ENCODE measurements at places on chromosomes 2 and 18.

GRCh38 chr2:184628051-184628450, 29.7 kb downstream of the ZNF804A start:
- DNase-seq, result no peak

GRCh38 chr2:237859082-237859433, 365 bp upstream of the RAMP1 start:
- DNase-seq, result no peak

DNA sequence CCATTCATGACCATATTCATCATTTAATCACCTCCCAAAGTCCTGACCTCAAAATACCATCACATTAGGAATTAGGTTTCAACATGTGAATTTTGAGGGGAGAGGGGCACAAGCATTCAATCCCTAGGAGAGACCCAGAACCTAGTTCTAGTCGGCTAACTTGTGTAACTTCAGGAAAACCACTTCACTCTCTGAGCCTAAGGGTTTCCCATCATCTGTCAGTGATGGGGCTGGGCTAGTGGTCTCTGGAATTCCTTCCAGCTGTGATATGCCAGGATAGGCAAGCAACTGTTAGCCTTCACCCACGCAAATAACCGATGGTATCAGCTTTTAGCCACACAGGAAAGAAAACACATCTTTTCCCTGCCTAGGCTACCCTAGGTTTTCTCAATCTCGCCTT, 52.5 kb upstream of the MEX3C start:
- no peak for DNase-seq

DNA sequence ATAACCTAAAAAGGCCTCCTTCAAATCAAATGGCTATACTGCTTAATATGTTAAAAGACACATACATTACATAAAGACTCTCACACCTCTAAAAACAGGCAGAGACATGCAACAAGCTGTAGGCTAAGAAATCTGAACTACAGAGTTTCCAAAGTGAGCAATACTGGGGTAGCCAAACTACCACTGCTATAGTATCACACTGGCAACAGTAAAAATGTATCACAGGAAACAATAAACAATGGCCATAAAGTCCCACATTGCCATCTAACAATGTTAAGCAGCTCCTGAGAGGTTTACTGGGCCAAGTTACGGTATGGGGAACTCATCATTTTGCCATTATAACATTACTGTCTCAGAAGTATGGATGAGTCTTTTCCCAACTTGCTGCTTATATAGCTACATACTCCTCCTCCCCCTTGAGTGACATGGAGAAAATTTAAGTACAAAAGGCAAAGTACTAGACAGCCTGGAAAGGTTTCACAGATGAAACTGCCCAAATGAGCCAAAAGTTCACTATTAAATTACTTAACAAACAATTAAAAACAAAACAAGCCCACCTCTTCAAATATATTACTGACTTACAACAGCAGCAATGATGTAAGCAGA, 50.3 kb downstream of the SS18 start:
- no peak for DNase-seq

GRCh38 chr2:64591188-64591587, 62.5 kb downstream of the SERTAD2 start:
- no peak for DNase-seq

DNA sequence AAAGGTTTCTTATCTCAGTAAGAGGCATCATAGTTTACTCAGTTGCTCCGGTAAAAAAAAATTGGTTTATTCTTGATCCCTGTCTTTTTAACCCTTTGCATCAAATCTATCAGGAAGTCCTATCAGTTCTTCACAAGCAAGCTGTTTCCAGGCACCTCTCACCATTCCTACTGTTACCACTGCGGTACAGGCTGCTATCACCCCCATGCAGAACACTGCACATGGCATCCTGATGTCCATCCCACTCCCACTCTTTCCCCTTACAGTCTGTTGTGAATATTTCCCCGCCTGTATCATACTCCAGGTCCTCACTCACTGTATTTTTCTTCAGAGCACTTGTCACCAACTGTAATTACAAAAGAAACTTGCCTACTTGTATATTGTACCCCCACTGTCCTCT, 5.3 kb upstream of the CNRIP1 start:
- DNase-seq, result no peak

DNA sequence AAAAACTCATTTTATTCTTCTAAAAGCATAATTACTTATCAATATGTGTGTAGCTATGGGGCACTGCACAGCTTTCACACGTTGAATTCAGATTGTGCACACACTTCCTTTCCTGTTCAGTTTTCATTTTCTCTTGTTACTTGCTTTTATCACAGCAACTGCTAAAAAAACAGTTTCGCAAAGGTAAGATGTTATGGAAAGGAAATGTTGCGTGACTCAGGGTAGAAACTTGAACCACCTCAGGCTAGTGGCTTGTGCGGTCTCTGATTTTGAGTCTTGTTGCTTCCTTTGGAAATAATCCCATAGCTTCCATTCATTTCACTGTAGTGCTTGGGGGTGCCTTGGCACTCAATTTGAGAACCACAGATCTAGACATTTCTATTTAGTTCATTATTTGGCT, 171.9 kb downstream of the FMNL2 start:
- no peak for DNase-seq
